GM18507 (cell line): ENCODE measurements at places on chromosomes 5 and 9.

GRCh38 chr5:116437922-116438578 is 136.6 kb downstream of the SEMA6A start:
- DNase-seq = no peak

DNA sequence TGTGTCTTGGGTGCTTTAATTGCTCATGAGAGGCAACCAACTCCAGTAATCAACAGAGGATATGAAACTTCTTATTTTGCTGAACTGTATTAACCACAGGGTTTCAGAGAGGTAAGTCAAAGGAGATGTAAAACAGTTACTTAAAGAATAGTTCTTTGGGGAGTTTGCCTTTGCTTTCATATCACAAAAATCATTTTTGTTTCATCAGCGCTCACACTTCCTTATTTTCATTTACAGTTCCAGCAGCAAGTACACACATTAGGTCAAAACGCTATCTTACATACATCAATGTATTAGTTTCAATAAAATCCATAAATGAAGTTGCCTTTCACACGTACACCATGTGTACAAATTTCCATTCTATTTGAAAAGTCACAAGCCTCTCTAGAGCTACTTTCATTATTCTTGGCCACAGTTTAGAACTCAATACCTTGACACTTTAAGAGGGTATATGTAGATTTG is 50.1 kb downstream of the ST8SIA4 start:
- no peak for DNase-seq

GRCh38 chr5:107517185-107518033 is 153.3 kb downstream of the EFNA5 start:
- DNase-seq = no peak

DNA sequence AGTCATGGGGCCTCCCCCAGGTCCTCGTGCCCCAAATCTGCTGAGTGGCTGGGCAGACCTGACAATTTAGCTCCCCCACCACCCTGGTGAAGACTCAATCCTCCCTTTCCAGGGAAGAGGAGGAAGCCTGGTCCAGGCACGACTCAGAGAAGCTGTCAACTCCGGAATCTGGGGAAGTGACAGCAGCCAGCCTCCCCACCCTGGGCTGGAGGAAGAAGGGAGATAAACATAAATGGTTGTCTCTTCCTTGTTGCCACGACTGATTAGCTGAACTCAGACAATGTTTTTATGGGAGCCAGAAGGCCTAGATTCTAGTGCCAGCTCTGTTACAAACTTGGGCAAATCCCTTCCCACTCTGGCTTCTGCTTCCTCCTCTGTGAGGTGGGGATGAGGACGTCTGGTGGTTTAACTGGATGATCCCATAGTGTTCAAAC is 15.4 kb downstream of the CCDC69 start:
- no peak for DNase-seq

DNA sequence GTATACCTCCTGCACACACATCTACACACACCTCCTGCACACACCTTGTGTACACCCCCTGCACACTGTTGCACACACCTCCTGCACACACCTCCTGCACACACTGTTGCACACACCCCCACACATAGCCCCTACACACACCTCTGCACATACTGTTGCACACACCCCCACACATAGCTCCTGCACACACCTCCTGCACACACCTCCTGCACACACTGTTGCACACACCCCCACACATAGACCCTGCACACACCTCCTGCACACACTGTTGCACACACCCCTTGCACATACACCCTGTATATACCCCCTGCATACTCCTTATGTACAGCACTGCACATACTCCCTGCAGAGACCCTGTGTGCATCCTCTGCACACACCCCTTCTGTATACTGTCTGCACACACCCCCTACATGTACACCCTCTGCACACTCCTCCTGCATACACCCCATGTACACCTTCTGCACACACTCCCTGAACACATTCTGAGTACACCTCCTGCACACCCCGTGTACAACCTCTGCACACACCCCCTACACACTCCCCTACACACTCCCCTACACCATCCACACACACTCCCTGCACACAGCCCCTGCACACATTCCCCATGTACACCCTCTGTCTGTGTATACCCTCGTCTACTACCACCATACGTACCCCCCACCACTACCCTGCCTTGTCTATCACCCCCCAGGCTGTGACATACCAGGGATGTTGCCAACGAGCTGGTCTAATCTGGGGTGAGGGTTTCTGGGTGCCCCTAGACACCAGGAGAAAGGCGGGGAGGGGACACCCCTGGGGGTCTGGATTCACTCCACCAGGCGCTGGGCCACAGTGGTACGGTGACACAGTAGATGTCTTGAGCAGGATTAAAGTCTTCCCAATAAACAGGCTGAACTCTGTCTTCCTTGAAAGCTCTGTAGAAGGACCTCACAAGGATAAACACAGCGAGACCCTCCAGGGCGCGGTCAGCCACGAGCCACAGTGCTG is 1.1 kb upstream of the CEP72 start:
- DNase-seq = no peak

DNA sequence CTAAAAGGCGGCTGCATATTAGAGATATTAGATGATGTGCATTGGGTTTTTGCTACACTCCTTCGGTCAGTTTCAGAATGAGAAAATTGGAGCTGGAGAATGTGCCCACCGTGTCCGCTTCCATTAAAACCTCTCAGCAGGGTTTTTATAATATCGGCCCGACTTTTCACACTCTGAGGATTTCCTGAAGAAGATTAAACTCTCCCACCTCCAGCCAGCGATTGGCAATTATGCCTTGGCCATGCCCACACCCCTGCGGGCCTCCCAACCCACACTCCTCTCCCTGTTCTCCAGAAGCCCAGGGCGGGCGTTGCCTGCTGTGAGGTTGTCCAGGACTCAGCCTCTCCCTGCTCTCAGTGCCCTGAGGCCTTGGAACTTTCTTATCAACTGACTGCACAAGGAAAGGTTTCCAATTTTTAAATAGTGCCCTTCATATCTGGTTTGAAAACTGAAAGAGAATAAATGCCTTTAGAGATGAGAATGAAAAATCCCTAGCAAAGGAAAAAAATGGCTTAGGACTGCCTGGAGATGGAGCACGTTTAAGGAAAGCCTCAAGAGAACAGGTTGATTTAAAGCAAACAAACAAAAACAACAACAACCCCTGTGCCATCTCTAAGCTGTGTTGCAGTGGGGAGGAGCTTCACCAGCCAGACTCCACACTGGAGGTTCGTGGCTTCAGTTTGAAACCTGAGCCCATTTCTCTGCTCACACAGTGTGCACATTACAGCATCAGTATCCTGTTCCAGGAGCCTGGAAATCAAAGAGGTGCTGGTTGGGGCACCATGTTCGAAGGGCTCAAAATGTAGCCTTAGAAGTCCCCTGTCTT is 292.9 kb downstream of the NSG2 start:
- DNase-seq = no peak

GRCh38 chr5:1782385-1783215 is 17.0 kb downstream of the MRPL36 start:
- DNase-seq = no peak
